ENCODE measurements at places on chromosomes 12 and 14.

- DNase-seq, result no peak
These were observed at the start of gene PITPNM2 for GRCh38 chr12:123150744-123151456. Gene PITPNM2, minus strand, starts transcription at chr12:123151090. Its CDS starts 116,500 bp downstream, at chr12:123034590.

- DNase-seq, result peak; percentile 29
These were observed 65.6 kb upstream of the PTGR2 start for GRCh38 chr14:73785834-73786635.

DNA sequence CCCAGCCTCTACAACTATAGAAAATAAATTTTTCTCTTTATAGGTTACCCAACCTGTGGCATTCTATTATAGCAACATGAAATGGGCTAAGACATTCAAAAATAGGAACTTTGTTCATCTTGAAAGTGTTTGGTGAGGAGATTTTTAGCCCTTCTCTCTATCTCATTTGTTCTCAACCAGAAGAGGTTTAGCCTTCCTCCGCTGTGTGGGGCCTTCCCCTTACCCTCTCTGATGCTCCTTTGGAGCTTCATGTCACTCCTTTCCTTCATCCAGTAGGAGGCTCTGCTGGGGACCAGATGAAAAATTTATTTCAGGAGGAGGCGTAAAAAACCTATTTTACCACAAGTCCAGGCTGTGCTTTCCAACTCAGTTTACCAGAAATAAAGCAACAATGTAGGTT lies 94.1 kb downstream of the RTN1 start:
- DNase-seq, result no peak

DNA sequence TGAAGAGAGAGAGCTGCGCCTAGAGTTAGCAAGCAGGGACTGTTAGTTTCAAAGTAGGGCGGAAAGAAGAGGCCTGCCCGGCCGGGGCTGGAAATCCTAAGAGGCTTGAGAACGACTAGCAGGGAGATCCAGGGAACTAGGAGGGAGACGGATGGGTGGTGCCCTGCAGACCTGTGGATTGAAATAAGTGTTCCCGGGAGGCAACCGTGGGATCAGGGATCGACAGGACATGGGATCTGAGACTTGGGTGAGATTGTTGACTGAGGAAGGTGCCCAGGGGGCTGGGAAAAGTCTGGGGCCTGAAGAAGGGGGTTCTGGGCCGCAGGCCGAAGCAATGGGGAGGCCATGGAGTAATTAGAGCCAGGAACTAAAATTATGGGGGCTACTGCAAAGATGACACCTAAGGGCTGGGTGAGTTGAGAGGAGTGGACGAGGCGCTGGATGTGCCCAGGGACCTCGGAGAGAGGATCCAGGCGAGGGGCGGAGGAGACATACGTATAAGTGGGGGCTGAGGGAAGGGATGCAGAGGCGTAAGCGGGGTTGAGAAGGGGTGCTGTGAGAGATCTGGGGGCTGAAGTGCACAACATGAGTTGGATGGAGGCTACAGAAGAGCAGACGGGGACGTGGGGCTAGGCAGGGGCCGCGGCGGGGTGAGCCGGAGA lies 635 bp downstream of the LTA4H start:
- DNase-seq, result no peak

GRCh38 chr14:104206281-104206904 lies 68.0 kb downstream of the KIF26A start:
- DNase-seq, result no peak

DNA sequence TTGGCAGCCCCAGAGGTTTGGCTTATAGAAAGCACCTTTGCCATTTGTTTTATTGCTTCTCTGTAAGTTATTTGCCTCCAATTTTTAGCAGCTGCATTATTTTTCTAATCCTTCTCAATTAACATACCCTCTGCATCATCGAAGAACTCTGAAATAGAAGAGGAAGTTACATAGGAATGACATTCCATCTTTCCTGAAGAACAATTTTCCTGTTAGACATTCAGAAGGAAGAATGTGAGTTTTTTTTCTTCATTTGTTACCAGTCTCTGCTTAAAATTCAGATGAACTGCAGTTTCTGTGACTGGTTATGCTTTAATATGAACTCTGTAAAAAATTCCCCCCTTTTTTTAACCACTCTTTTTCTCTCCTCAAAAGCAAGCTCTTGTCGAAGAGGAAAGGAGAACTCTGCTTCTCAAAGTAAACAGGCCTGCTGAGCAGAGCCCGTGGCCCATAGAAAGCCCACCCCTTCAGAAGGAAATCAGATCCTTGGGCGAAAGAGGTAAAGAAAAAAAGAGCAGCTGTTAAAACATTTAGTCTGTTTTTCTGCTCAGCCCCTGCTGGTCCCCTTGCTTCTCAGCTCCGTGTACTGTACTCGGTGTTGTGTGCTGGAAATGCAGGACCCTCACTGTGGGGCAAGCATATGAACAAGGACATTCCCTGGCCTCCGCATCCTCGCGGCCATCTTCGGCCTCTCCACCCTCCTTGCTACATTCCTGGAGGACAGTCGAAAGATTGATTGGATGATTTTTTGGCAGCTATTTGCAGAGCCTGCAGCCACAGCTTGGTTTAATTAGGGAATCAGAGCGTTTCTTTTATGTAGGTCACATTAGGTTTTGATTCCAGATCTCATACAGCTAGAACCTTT lies 164.4 kb upstream of the LRIG3 start:
- no peak for DNase-seq

- DNase-seq, result no peak
These were observed 6.3 kb upstream of the KRT5 start for GRCh38 chr12:52526511-52526951.

- DNase-seq, result no peak
These were observed 86.6 kb downstream of the PAPLN start for GRCh38 chr14:73323896-73324399.

GRCh38 chr12:69119770-69120169 lies 119.6 kb upstream of the CPSF6 start:
- DNase-seq, result no peak

DNA sequence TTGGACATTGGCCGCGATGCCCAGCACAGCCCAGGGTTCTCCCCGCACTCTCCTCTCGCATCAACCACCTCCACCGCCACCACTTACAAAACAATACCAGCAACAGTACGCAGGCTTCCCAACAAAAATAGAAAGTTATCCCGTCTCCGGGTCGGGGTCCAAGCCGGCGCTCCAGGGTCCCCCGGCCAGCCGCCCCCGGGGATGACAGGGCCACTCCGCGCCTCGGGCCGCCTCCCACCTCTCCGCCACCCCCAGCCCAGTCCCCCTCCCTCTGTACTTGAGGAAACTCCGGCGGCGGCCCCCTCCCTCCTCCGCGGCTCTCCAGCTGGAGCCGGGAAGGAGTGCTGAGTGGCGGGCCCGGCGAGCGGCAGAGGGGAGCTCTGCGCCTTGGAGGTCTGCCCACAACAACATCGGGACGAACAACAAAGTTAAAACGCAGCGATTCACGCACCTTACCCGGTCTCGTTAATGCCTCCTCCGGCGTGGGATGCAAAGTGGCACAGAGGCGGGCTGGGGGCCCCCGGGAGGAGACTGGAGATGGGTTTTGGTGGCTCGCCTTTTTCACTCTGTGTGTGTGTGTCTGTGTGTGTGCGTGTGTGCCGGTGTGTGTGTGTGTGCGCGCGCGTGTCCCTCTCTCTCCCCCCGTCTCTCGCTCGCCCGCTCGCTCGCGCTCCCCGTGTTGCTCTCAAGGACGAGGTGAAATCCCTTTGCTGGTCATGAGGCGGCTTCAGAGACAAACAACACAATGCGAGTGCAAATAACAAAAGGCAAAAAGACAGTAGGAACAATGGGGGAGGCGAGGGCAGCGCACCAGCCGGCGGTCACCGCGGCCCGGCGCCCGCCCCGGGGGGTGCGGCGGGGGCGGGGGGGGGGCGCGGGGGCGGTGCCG lies 386.8 kb downstream of the BCAT1 start:
- DNase-seq, result no peak

DNA sequence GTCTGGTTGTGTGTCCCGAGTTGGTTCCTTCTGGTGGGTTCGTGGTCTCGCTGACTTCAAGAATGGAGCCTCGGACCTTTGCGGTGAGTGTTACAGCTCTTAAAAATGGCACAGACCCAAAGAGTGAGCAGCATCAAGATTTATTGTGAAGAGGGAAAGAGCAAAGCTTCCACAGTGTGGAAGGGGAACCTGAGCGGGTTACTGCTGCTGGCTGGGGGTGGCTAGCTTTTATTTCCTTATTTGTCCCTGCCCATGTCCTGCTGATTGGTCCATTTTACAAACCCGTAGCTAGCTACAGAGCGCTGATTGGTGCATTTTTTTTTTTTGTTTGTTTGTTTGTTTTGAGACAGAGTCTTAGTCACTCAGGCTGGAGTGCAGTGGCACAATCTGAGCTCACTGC lies 29.3 kb downstream of the FGF6 start:
- no peak for DNase-seq

DNA sequence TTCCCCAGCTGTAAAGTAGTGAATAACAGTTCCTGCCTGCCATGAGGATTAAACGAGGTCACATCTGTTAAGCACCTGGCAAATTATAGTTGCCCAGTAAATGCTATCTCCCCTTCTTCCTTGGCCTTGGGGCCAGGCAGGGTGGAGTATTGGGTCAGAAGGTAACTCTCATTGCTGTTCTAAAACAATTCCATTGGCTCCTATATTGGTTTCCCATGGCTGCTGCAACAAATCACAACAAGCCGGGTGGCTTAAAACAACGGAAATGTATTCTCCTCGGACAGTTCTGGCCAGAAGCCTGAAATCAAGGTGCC lies 31.9 kb downstream of the MMAB start:
- DNase-seq, result no peak

DNA sequence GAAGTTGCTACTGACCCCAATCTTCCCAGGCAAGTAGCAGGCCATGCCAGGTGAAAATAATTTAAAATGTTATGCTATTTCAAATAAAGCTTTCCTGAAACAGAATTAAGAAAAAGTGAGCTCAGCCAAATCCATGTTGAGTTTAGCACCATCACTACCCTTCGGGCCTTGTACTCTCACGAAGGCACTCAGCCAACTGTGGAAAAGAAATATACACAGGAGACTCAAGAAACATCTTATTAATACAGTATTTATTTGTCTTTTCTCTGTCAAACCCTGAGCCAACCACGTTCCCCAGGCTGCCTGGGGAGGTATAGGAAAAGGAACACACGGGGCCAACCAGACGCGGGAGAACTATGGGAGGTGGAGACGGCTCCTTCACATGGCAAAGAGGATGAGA lies 10.9 kb downstream of the ATP5MC2 start:
- no peak for DNase-seq
